ENCODE measurements at places on chromosomes 5 and 9. TPM values are rescaled to one million over a fixed set of nuclear protein-coding genes. Genes with fewer than 3 reads are reported as not detected.

- no peak overlapping the region for H3K4me3 ChIP-seq
- DNase-seq: no peak
- peaks cover 32% of the 10 kb centered on the region for H3K36me3 ChIP-seq
Observed at GRCh38 chr9:85960688-85961093, 19.7 kb downstream of the NAA35 start.

CDC25C gene
- 1.8 TPM for total RNA-seq

DNA sequence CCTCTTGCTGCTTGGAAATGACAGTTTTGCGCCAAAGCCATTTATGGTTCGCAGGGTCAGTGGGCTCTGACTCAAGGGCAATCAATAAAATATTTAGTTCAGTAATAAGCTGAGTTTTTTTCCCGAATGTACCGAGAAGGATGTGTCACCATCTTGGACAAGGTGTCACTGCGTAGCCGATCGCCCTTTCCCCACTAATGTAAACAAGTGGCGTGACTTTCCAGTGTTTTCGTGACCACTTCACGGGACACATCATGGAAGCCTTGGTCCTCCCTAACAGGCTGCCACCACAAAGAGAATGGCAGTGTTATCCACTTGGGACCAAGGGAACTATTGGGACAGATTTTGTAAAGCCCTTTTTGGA lies 16.4 kb downstream of the ISL1 start:
- no peak for DNase-seq
- no peaks in the 10 kb centered on the region for H3K27me3 ChIP-seq
- no peaks in the 10 kb centered on the region for H3K36me3 ChIP-seq
- no peak overlapping the region for H3K4me3 ChIP-seq
- no peaks in the 10 kb centered on the region for H3K4me1 ChIP-seq

FSTL4 gene
- total RNA-seq: not detected

- H3K4me1 ChIP-seq: no peaks in the 10 kb centered on the region
- H3K4me3 ChIP-seq: no peak overlapping the region
- H3K27ac ChIP-seq: no peak overlapping the region
Observed at GRCh38 chr5:81021486-81021885, 61.3 kb downstream of the RASGRF2 start.

DNA sequence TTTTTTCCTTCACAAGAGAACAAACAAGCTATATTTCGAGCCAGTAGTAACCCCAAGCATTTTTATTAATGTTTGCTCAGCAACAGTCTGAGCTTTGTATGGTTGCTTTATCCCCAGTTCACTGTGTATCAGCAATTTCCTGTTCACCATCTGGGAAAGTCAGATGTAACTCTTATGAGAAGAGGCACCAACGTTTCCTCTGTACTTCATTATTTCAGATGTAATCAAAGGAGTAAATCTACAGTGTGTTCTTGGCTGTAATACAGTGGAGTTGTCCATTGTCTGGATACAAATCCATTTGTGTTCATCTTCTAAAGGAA lies 340.2 kb downstream of the ARRDC3 start:
- DNase-seq: no peak
- no peaks in the 10 kb centered on the region for H3K27me3 ChIP-seq
- H3K27ac ChIP-seq: no peak overlapping the region
- no peaks in the 10 kb centered on the region for H3K36me3 ChIP-seq
- no peak overlapping the region for H3K4me3 ChIP-seq
- no peaks in the 10 kb centered on the region for H3K4me1 ChIP-seq

All from osteoblast (primary cell).